ENCODE measurements at places on chromosomes 11 and 22.
A peak's percentile ranks its signal among the peaks of the same experiment; 100 is the strongest.

- no peak for DNase-seq
These were observed 131.6 kb downstream of the MN1 start for GRCh38 chr22:27669798-27670599.

DNA sequence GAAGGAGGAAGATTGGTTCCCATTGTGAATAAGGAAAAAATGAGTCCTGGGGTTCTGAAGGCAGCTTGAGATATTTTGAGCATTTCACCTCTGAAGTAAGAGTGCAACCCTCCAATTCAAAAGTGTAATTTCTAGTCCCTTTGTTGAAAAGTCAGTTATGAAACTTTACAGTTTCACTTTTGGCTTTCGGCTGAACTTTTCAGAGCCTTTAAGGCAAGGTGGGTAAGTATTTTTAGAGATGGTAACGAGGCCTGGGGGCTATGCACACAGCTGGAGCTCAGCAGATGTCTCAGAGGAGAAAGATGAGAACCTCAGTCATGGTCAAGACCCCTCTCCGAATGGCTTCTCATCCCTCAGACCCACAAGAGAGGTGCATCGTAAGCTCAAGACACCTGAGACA, 267.6 kb downstream of the KIRREL3 start:
- no peak for DNase-seq

DNA sequence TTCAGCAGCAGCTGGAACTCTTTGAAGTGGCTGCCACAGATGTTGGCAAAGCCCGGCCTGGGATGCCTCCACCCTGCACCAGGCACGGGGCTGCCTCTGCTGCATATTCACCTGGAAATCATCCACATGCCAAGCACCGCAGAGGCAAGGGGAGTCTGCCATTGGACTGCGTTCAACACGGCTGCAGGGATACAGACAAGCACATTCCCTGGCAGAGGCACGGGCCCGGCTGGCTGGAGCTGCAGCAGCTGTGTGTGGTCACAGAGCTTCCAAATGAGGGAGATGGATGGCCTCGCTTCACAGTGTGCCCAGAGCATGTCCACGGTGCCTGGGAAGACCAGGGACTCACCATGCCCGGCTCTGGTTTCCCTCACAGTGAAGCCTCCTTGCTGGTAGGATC, 1378.9 kb downstream of the TBC1D22A start:
- no peak for DNase-seq

GRCh38 chr11:65485920-65486219, 13.0 kb upstream of the MALAT1 start:
- DNase-seq = no peak

DNA sequence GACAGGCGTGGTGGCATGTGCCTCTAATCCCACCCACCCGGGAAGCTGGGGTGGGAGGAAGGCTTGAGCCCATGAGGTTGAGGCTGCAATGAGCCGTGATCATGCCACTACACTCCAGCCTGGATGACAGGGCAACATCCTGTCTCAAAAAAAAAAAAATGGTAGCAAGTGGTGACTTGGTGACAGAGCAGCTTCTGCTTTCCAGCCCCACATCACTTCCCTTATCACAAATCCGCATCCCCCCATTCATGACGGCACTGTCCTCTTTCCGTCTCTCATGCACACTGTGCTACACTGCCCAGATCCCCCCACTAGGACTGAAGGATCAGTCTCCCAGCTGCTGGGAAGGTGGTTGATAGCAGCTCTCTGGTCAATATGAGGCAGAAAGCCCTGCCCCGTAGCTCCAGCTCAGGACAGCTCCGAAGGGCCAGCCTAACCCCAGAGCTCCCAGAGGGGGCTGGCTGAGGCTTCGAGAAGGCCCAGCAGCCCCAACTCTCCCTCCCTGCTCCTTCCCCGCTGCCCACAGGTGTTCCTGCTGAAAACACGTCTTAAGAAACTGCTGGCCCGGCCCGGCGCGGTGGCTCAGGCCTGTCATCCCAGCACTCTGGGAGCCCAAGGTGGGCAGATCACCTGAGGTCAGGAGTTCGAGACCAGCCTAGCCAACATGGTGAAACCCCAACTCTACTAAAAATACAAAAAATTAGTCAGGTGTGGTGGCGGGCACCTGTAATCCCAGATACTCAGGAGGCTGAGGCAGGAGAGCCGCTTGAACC, 15.9 kb downstream of the PGA5 start:
- DNase-seq = no peak

GRCh38 chr11:119694334-119694733, 34.7 kb downstream of the NECTIN1 start:
- DNase-seq = no peak

DNA sequence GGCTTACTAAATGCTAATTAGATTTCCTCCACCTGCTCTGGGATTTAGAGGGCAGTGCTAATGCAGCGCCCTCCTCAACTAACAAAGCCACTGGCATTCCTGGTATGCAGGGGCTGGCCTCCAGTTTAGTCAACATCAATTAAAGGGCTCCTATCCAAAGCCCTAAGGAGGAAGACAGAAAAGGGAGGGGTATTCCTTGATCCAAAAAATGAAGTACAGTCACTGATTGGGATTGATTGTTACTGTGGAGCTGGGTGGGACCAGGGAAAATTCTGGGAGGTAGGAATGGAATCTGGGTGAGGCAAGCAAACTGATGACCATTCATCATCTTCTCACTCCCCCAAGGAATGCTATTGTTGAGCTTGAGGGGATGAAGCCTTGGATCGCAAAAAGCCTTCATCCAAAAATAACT, 52.2 kb downstream of the GAB2 start:
- DNase-seq = no peak

- no peak for DNase-seq
These were observed 136.4 kb downstream of the RBFOX2 start for GRCh38 chr22:35892192-35892591.

- no peak for DNase-seq
These were observed 57.8 kb upstream of the ARHGAP32 start for GRCh38 chr11:129249923-129250322.

DNA sequence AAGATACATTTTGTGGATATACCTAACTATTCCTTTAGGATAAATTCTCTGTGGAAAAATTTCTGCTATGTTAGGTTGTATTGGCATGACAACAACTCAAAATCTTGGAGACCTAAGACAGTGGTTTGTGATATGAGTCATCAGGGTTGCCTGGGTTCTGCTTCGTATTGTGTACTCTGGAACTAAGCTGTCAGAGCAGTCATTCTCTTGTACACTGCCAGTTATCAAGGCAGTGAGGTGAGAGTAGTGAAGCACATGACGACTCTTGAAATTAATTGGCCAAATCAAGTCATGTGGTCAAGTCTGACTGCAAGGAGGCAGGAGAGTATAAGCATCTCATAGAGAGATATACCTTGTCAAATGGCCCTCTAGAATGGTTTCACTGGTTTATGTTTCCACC, 104.4 kb downstream of the FANCF start:
- no peak for DNase-seq

- peak; percentile 42 for DNase-seq
These were observed 22.9 kb upstream of the MRPL17 start for GRCh38 chr11:6705905-6706535.

DNA sequence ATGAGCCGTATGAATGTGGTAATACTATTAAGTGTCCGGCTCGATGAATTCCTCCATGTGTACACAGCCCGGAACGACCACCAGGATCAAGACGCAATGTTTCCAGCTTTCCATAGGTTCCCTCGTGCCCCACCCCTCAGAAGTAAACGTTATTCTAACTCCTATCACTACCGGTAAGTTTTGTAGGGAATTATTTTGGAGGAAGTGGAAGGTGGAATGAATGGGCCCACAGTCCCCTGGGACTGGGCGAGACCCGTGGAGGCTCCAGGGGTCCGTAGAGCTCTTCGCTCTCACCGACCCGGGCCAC, 720 bp upstream of the FAR1 start:
- no peak for DNase-seq

DNA sequence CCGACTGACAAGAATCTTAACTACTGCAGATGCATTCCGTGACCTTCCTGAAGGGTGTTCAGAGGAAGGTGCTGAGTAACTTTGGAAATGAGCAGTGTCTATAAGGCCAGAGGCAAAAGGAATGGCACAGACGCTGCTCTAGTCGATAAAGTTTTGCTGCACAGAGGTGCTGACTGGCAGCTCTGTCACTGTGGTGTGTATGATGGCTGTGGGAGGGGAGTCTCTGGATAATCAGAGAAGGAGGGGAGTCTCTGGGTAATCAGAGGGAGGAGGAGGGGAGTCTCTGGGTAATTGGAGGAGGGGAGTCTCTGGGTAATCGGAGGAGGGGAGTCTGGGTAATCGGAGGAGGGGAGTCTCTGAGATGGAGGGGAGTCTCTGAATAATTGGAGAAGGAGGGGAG, 18.4 kb downstream of the PTDSS2 start:
- no peak for DNase-seq

DNA sequence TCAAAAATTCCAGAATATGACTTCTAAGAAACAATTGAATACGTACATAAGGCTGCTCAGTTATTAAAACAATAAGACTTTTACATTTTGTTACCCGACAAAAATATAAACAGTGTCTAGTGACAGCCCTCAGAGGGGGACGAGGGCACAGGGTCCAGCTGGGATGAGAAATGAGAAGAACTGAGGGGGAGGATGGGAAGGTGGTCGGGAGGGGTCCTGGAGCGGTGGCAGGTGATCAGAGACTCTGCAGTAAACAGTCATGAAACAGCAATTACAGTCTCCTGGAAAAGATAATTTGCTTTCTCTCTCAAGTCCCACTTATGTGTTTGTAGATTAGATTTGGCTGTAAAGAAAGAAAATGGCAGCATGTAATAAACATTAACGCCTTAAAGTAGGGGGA, 56.0 kb downstream of the PACSIN2 start:
- DNase-seq = no peak

GRCh38 chr11:10637731-10638151, 55.8 kb downstream of the IRAG1 start:
- no peak for DNase-seq

DNA sequence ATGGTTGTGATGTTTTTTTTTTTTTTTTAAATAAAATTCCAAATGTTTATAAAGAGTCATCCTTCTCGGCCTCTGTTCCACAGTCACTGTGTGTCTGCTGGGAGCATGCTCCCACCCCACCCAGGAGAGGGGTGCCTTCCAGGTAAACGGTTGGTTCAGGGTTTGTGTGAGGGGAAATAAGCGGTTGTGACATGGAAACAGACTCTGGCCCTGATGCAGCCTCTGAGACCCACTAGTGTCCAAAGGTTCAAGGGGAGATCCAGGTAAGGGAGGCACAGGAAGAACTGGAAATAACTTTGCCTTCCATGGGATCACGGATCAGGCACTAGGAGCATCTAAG, 6.0 kb upstream of the GAS2L1 start:
- no peak for DNase-seq

GRCh38 chr11:79794057-79794456, 353.2 kb upstream of the TENM4 start:
- no peak for DNase-seq

DNA sequence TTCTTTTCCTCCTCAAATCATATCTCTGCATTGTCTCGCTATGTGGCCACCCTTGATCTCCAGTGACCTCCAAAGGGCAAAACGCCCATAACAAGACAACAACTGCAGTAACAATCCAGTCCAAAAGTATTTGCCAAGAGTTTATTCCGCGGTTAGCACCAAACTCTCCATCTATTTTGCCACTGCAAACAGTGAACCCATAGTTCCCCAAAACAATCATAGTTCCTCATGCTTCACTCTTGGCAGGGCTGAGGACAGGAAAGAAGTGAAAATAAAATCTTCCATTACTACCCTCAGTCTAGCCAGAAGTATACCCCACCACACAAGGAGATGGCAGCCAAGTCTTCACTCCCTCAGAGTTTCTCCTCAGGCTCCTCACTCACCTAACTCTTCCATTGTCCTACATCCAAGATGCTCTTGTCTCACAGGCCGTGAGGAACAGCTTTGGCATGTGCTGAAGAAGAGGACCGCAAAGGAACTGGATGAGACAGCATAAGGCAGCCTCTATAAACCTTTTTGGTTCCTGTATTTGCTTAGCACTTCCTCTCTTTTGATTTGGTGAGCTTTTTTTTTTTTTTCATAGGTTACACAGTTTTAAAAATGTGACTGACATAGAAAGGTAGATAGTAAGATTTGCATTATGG, at the start of gene LPXN:
LPXN (minus strand) TSS at position 480 of the 644 bp plus-strand sequence; CDS start at position 396, 84 bp downstream.
- no peak for DNase-seq

DNA sequence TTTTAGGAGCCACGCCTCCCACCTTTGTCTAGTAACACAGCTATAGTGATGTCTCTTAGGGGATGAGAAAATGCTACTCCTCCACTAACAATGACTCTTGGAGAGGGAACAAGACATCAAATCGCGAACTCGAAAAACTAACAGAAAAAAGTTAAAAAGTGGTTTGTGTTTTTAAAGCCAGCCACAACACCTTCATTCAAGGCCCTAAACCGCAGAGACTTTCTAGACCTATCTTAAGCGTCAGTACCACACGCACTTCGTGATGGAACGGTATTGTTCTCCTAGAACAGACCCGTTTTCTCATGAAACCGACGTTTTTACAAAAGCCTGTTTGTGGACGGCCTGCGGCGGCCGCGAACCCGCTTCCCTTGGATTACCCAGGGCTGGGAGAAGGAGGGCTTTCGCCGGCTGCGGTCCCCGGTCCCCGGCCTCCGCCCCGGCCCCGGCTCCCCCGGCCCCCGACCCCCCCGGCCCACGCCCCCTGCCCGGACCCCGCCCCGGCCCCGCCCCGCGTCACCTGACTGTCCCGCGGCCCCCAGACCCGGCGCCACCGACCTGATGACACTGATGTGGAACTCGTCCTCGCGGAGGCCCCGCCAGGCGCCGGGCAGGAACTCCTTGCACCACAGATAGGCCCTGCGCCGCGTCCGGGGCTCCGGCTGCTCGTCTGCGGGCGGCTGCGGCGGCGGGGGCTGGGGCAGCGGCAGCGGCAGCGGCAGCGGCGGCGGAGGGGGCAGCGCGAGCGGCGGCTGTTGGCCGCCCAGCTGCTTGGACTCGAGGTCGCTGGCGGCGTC, 718 bp downstream of the CHKA start:
- DNase-seq = peak; percentile 27

DNA sequence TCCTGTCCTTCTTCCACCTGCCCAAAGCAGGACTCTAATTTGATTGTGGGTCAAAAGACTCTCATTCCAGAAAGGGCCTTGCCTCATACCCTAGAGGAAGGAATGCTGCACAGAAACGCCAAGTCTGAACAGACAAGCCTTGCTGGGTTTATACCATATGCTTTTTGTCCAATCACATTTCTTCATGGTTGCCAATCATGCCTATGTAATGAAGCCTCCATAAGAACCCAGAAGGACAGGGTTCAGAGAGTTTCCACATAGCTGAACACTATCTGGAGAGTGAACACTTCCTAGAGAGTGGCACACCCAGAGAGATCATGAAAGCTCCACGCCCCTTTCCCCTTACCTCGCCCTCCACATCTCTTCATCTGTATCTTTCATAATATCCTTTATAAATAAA, 4.8 kb upstream of the SAA2 start:
- no peak for DNase-seq

All from NCI-H524 (cell line).